ENCODE measurements at places on chromosomes 16 and 17.
A peak's percentile ranks its signal among the peaks of the same experiment; 100 is the strongest.

GRCh38 chr17:30421592-30421991, 42.9 kb downstream of the CPD start:
- no peak for DNase-seq

DNA sequence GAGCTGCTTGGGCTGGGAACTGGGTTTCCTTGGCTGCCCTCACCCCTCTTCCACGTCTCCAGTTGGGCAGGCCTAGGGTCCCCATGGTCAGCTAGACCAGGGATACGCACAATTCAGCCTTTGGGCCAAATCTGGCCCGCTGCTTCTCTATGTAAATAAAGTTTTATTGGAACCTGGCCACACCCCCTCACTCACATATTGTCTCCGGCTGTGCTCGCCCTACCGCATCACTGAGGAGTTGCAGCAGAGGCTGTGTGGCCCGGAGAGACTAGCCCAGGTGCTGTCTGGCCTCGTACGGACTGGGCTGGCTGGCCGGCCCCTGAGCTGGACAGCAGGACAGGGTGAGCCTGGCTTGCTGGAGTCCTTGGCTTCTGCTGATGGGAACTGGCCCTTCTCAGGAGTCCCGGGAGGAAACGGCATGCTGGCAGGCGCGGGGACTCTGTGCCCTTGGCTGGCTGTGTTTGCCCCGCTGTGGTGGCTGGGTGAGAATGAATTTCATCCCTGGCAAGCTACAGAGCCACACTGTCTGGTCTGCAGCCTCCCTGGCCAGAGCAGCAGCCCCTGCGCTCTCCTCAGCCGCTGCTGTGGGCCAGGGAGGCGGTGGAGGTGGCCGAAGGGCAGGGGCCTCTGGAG, 82.0 kb downstream of the ENGASE start:
- no peak for DNase-seq

DNA sequence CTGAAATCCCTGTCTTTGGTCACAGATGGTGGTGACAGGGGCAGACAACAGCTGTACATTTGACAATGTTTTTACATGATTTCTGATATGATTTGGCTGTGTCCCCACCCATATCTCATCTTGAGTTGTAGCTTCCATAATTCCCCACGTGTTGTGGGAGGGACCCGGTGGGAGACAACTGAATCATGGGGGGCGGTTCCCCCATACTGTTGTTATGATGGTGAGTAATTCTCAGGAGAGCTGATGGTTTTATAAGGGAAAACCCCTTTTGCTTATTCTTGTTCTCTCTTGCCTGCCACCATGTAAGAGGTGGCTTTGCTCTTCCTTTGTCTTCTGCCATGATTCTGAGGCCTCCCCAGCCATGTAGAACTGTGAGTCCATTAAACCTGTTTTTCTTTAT, 353.9 kb downstream of the CPPED1 start:
- DNase-seq, result no peak

- DNase-seq, result peak; percentile 99
Measured at GRCh38 chr17:29066606-29067005, 23.7 kb downstream of the PIPOX start.

- DNase-seq, result no peak
Measured at GRCh38 chr16:85283305-85284050, 171.2 kb upstream of the CIBAR2 start.

DNA sequence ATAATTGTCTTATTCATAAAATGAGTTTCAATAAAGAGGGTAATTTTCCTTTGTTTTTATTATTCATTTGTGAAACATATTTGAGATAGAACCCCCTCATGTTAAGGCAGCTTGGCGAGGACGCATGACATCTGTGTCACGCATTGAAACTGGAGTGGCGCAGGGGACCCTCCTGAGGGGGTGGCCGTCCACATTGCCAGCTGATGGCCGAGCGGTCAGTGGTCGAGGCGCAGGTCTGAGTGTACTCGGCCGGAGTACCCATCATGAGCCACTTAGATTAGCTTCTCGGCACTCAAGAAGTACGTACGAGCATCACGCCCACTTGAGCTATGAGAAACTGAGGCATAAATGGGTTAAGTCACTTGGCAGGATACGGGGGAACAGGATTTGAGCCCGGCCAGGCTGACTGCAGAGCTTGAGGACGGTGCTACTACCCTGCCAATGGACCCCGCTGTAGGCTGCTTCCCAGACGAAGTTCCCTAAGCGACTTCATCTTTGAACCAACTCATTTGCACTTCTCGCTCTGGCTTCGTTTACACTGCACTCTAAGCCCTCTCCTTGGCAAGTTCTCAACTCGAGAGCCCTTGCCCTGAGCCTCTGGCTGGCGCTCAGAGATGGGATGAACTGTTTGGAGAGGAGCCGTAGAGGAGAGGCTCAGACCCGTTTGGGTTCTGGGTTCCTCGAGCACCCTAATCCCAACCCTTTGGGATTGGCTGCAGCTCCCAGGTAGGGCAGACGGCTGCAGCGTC, 91.8 kb downstream of the SDK2 start:
- peak; percentile 82 for DNase-seq

GRCh38 chr17:63309021-63309420, 137.1 kb downstream of the CYB561 start:
- no peak for DNase-seq

All from NCI-H524 (cell line).